Activated T-cell treated with anti-CD3 and anti-CD28 coated beads, Interleukin-2, amount 50 U/mL, for 24 hours (primary cell): ENCODE measurements at places on chromosomes 1 and 21.

GRCh38 chr1:200867018-200867811 is 5.6 kb upstream of the GPR25 start:
- no peaks in the 10 kb centered on the region for H3K36me3 ChIP-seq
- H3K4me1 ChIP-seq, result peaks cover 63% of the 10 kb centered on the region
- H3K27ac ChIP-seq, result no peak overlapping the region
- peaks cover 45% of the 10 kb centered on the region for H3K27me3 ChIP-seq
- H3K4me3 ChIP-seq, result no peak overlapping the region

- no peak overlapping the region for H3K27ac ChIP-seq
- DNase-seq, result no peak
- no peaks in the 10 kb centered on the region for H3K27me3 ChIP-seq
- H3K4me3 ChIP-seq, result no peak overlapping the region
- H3K36me3 ChIP-seq, result no peaks in the 10 kb centered on the region
These were observed 45.9 kb downstream of the SYF2 start for GRCh38 chr1:25186161-25187007.

GRCh38 chr1:156386949-156387869 is 18.2 kb downstream of the RHBG start:
- no peak overlapping the region for H3K4me3 ChIP-seq
- peaks cover 48% of the 10 kb centered on the region for H3K27me3 ChIP-seq
- no peaks in the 10 kb centered on the region for H3K36me3 ChIP-seq
- no peak for DNase-seq

- no peaks in the 10 kb centered on the region for H3K4me1 ChIP-seq
- DNase-seq, result no peak
- H3K27me3 ChIP-seq, result peaks cover 41% of the 10 kb centered on the region
- no peak overlapping the region for H3K4me3 ChIP-seq
- H3K36me3 ChIP-seq, result no peaks in the 10 kb centered on the region
These were observed 97.9 kb downstream of the ERG start for GRCh38 chr21:38400195-38400919.

DNA sequence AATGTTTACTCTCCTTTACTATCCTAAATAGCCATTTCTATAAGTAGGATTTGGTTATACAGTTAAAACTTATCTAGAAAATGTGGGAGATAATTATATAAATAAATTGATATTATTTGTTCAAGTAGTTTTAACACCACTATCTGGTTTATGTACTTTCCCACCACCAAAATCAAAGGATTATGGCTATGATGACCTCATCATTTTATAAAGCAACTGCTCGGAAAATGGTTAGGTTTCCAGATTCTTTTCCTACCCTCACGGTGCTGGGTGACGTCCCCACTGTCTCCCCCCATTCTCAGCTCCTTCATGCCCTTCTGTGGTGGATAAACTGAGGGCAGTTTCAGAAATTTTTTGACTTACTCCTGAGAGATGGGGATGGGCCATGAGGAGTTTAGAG is 1011.8 kb upstream of the ADGRL4 start:
- no peak for DNase-seq
- H3K36me3 ChIP-seq, result no peaks in the 10 kb centered on the region
- no peak overlapping the region for H3K4me3 ChIP-seq
- H3K27ac ChIP-seq, result no peak overlapping the region
- no peaks in the 10 kb centered on the region for H3K4me1 ChIP-seq
- no peaks in the 10 kb centered on the region for H3K27me3 ChIP-seq

GRCh38 chr1:216430744-216431143 is 7.5 kb upstream of the USH2A start:
- H3K27me3 ChIP-seq, result no peaks in the 10 kb centered on the region
- H3K36me3 ChIP-seq, result no peaks in the 10 kb centered on the region
- no peak for DNase-seq

- no peak overlapping the region for H3K4me3 ChIP-seq
- no peak overlapping the region for H3K27ac ChIP-seq
- no peak for DNase-seq
- H3K4me1 ChIP-seq, result no peaks in the 10 kb centered on the region
- H3K27me3 ChIP-seq, result no peaks in the 10 kb centered on the region
- no peaks in the 10 kb centered on the region for H3K36me3 ChIP-seq
These were observed 80.8 kb upstream of the HNRNPU start for GRCh38 chr1:244945109-244945671.

DNA sequence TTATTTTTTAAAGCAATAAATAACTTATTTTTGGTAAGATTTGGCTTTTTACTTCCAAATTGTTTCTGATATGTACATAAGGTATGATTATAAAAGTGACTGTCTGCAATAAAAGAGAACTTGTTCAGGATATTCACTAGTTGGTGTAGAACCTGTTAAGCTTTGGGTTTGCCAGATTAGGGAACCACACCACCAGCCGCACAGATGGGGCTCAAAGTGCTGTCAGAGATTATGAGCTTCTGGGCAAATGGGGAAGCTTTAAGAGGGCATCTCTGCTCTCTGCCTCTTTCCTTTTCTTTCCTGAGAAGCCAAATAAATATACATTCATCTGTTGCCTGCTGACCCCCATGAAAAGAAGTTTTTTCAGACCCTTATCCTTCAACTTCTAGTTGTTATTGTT is 25.4 kb downstream of the IVNS1ABP start:
- H3K27me3 ChIP-seq, result no peaks in the 10 kb centered on the region
- peaks cover 22% of the 10 kb centered on the region for H3K4me1 ChIP-seq
- H3K27ac ChIP-seq, result no peak overlapping the region
- DNase-seq, result no peak
- H3K36me3 ChIP-seq, result peaks cover 80% of the 10 kb centered on the region

GRCh38 chr1:217180443-217180842 is 450.4 kb downstream of the GPATCH2 start:
- no peak overlapping the region for H3K27ac ChIP-seq
- no peak for DNase-seq
- H3K27me3 ChIP-seq, result no peaks in the 10 kb centered on the region
- H3K36me3 ChIP-seq, result no peaks in the 10 kb centered on the region

- H3K27me3 ChIP-seq, result peaks cover 88% of the 10 kb centered on the region
- peak overlapping the region; percentile 67 for H3K4me3 ChIP-seq
- no peak overlapping the region for H3K27ac ChIP-seq
These were observed 10.0 kb upstream of the ARHGAP29 start for GRCh38 chr1:94247138-94248094.

DNA sequence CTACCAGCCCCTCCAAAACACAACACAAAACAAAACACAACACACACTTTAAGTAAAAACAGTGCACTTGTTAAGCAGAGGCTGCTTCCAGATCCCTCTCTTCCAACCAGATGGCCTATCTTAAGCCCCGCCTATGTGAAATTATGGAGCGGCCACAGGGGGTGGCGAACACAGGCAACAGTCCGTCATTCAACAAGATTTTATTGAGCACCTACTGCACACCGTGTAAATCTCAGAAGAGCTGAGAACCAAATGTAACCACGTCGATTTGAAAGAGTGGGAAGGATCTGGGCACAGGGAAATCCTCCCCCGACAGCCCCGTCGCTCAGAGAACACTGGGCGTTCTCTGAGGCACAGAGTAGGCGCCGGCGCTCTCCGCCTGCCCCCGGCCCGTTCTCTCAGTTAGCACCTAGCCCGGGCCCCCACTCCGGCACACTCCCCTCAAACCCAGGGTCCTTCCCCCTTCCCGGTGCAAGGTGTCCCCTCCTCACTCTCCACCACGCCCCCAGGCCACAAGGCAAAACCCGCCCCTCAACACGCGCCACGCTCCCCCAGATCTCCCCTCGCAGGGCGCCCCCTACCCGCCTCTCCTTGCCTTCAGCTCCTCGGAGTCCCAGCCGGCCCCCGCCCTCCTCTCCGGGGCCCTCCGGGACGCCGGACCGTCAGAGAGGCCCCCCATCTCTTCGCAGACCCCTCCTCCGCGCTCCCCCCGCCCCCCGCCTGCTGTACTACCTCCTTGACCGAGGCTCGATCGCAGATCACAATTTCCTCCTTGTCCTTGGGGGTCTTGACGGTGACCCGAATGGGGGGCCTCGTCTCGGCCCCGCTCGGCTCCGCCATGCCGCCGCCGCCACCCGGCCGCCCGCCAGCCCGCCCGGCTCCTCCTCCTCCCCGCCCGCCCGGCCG is 483 bp downstream of the UBQLN4 start:
- peaks cover 76% of the 10 kb centered on the region for H3K36me3 ChIP-seq
- H3K4me3 ChIP-seq, result peak overlapping the region; percentile 93
- H3K4me1 ChIP-seq, result peaks cover 36% of the 10 kb centered on the region
- peak overlapping the region; percentile 93 for H3K27ac ChIP-seq
- DNase-seq, result peak; percentile 80

DNA sequence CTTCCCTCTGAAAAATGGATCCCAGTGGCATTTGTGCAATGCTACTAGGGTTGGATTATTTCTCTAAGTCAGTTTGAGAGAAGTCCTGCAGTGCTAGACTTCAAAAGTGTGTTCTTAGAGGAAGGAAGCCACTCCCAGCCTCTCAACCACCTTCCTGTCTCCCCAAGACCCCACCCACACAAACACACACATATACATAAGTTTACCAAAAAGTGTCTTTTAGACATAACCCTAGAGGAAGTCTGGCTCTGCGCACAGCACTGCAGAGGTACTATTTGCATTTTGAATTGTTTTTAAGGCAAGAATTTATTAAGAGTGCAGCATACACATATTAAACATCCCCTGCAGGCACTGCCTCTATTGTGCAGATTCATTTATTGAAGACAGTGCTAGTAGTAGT is 127.3 kb downstream of the HHIPL2 start:
- H3K36me3 ChIP-seq, result peaks cover 9% of the 10 kb centered on the region
- no peaks in the 10 kb centered on the region for H3K27me3 ChIP-seq
- H3K4me1 ChIP-seq, result peaks cover 72% of the 10 kb centered on the region
- DNase-seq, result no peak
- no peak overlapping the region for H3K4me3 ChIP-seq
- peak overlapping the region; percentile 75 for H3K27ac ChIP-seq

- H3K27me3 ChIP-seq, result no peaks in the 10 kb centered on the region
- no peaks in the 10 kb centered on the region for H3K36me3 ChIP-seq
- H3K4me1 ChIP-seq, result no peaks in the 10 kb centered on the region
- no peak for DNase-seq
These were observed 110.0 kb upstream of the COL11A1 start for GRCh38 chr1:103218369-103218768.

DNA sequence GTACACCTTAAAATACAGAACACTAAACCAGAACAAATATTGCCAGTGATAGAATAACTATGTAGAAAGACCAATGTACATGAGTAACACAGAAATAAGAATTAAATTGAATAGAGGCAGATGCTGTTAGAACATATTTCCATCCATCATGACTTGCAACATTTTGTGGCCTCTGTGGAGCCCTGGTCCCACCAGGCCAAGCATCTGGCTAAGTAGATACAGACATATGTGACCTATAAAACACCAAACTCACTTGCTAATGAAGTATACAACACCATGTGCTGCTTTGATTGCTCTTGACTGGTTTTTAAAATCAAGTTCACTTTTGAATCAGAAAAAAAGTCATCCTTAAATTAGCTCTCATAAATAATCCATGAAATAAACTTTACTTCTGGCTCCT is 20.5 kb downstream of the SLC19A2 start:
- DNase-seq, result no peak
- H3K4me3 ChIP-seq, result no peak overlapping the region
- H3K27ac ChIP-seq, result no peak overlapping the region
- H3K27me3 ChIP-seq, result peaks cover 11% of the 10 kb centered on the region
- H3K36me3 ChIP-seq, result peaks cover 34% of the 10 kb centered on the region

GRCh38 chr1:43786960-43787359 is 79.6 kb downstream of the ST3GAL3 start:
- no peak overlapping the region for H3K27ac ChIP-seq
- no peak for DNase-seq
- H3K4me3 ChIP-seq, result no peak overlapping the region
- H3K36me3 ChIP-seq, result peaks cover under 1% of the 10 kb centered on the region

- H3K27ac ChIP-seq, result no peak overlapping the region
- H3K27me3 ChIP-seq, result peaks cover 4% of the 10 kb centered on the region
- H3K4me3 ChIP-seq, result no peak overlapping the region
- DNase-seq, result no peak
These were observed 10.6 kb upstream of the EXO1 start for GRCh38 chr1:241837416-241837815.

DNA sequence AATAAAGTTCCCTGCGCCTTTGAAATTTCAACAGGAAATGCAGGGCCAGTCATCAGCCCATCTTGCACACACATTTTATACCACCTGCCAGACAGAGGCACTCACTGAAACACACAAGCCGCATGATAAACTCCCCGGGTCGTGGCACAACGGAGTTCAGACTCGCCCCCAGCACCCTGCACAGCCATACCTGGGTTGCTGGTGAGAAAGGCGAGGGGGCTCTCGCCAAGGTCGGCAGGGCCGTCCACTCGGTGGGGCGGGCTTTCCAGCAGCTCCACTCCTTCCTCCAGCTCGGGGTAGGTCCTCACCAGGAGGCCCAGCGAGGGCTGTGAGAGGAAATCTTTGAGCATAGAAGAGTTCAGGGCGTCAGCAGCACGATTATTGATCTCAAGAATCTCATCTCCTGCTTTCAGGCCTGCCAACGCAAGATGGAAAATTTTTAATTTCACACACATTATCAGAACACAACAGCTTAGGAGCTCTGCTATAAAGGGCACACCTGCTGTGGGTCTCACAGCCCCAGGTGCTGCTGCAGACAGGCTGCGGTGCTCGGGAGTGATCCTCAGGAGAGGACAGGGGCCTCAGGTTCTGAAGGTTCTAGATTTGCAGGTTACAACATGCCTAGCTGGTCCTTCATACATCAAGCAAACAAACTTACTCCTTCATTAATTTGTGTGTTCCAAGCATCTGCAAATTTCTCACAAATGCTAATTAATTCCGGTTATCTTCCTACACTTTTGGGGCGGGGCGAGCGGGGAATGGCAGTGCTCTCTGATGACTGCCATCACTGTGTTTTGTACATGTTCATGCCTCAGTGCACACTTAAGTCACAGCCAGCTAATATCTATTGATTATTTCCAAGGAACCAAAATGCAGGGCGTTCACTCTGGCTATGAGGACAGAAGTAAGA is 144.2 kb upstream of the KRTAP19-8 start:
- peaks cover 77% of the 10 kb centered on the region for H3K36me3 ChIP-seq
- H3K27me3 ChIP-seq, result no peaks in the 10 kb centered on the region
- H3K27ac ChIP-seq, result peak overlapping the region; percentile 99
- peak overlapping the region; percentile 90 for H3K4me3 ChIP-seq
- peak; percentile 82 for DNase-seq
- H3K4me1 ChIP-seq, result peaks cover 78% of the 10 kb centered on the region

DNA sequence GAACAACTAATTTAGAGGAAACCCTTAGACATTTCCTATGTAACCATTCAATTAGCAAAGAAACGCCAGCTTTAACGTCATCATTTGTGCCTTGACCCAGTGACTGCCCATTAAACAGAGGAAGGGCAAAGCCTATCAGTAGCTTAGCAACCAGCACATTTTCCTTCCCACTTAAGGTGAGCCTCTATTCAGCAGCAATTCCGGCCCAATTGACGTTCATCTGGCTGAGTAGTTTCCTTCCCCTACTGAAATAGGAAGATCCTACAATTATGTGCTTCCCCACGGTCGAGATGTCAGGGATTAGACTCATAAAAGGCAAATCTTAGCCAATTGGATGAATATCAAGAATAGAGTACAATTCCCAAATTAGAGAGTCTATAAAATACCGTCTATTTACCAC is 482.1 kb upstream of the ADAMTS5 start:
- no peak overlapping the region for H3K27ac ChIP-seq
- H3K27me3 ChIP-seq, result no peaks in the 10 kb centered on the region
- no peak overlapping the region for H3K4me3 ChIP-seq
- no peaks in the 10 kb centered on the region for H3K36me3 ChIP-seq

- no peaks in the 10 kb centered on the region for H3K4me1 ChIP-seq
- no peaks in the 10 kb centered on the region for H3K36me3 ChIP-seq
- no peak overlapping the region for H3K27ac ChIP-seq
- no peak overlapping the region for H3K4me3 ChIP-seq
- DNase-seq, result no peak
These were observed 12.3 kb upstream of the CSF3R start for GRCh38 chr1:36494971-36495370.
